ENCODE measurements at places on chromosomes 5 and 9.

DNA sequence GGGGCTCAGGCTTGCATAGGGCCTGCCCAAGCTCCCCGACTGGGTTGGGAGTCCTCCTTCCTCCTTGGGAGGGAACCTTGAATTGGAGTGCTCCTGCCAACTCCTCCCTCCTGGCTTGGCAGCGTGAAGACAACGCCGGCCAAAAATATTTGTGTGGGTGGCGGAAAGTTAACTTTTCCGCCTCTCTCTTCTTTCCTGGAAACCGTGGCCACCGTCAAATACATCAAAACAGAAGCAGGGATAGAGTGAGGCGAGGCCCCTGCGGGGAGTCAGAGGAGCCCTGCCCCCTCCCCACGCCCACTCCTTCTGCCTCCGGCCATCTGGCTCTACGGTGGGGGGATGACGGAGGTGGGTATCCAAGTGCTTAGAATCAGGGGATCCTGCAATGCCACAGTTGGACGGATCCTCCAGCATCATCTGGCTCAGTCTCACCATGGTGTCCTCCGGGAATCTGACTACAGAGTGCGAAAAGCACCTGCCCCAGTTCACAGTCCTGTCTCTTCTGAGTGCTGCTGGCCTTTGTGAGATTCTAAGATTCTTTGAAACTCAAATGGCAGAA lies 25.2 kb upstream of the SYNPO start:
- peaks cover 8% of the 10 kb centered on the region for H3K27me3 ChIP-seq

DNA sequence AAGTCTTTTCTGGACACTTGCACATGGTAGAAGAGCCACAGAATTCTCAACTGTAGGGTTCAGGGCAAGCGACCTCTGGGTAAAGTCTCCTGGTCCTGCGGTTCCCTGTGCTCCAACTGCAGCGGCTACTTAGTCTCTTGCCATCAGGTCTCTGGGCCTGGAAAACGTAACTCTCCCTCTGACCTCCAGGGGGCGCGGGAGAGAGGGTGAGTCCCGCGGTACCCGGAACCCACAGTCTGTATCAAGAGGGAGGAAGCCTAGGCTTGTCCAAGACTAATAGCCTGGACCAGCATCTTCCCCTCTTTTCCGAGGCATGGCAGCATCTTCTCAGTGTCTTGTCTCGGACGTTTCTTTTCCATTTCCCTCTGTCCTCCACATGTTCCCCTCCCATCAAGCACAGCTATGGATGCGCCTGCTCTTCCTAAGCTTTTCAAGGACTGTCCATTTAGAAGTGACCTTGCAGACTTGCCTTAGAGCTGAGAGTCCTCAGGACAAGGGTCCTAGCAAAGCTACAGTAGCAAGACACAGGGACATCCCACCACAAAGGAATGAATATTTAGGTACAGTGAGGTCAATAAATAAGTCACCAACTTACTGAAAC lies 59.3 kb downstream of the FSTL4 start:
- peak; percentile 29 for DNase-seq
- no peaks in the 10 kb centered on the region for H3K36me3 ChIP-seq
- H3K27me3 ChIP-seq = peaks cover 29% of the 10 kb centered on the region

GRCh38 chr5:157956271-157956885 lies 97.4 kb upstream of the CLINT1 start:
- no peaks in the 10 kb centered on the region for H3K4me1 ChIP-seq
- no peak overlapping the region for H3K27ac ChIP-seq
- peaks cover 19% of the 10 kb centered on the region for H3K27me3 ChIP-seq
- no peaks in the 10 kb centered on the region for H3K36me3 ChIP-seq

GRCh38 chr5:133401731-133402347 lies 210.5 kb downstream of the FSTL4 start:
- H3K36me3 ChIP-seq = no peaks in the 10 kb centered on the region
- no peak overlapping the region for H3K27ac ChIP-seq
- no peak for DNase-seq
- no peaks in the 10 kb centered on the region for H3K27me3 ChIP-seq
- peaks cover 2% of the 10 kb centered on the region for H3K4me1 ChIP-seq

DNA sequence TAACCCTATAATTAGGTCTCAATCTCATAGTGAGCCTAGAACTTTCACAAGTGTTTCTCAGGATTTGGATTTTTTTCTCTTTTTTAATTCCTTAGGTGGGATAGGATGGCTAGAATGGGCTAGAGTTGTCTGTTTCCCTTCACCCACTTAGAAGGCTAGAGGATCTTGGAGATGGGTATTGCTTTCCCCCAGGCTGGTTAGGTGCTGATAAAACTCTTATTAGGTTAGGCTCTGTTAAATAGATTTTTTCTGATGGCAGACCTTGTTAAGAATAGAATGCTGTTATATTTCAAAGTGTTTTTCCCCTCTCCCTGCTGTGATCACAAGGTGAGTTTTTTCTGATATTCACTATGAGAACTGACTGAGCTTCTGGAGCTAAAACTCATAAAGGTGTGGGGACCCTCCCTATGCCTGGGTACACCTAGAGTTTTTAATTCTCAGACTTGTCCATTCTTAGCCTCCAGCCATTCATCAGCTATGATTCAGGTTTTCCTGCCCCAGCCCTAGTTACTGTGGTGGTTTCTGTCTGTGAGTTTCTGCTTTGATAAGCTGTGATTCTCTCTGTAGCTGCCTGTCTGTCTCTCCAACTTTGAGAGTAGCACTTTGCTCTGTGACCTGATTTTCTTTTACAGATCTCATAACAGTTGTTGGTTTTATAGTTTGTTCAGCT lies 132.4 kb downstream of the HACD4 start:
- H3K27me3 ChIP-seq = no peaks in the 10 kb centered on the region
- H3K4me3 ChIP-seq = no peak overlapping the region
- H3K27ac ChIP-seq = no peak overlapping the region
- DNase-seq = no peak

- H3K4me3 ChIP-seq = no peak overlapping the region
- no peak for DNase-seq
- no peaks in the 10 kb centered on the region for H3K27me3 ChIP-seq
- H3K27ac ChIP-seq = no peak overlapping the region
- peaks cover 41% of the 10 kb centered on the region for H3K36me3 ChIP-seq
- no peaks in the 10 kb centered on the region for H3K4me1 ChIP-seq
These were observed 58.6 kb downstream of the PRRT1B start for GRCh38 chr9:131603711-131604439.

DNA sequence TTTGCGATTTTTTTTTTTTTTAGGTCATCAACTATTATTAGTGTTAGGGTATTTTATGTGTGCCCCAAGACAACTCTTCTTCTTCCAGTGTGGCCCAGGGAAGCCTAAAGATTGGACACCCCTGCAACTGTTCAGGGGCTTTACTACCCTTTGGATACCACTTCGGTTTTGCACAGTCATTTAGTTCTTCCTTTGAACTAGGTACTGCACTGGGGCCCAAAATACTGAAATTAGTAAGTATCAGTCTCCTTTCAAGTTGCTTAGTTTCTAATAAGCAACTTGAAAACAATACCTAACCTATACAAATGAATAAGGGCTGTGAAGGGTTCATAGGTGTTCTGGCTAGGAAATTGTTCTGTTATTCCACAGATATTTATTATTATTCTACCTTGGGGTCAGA lies 45.3 kb downstream of the CWC27 start:
- H3K4me3 ChIP-seq = no peak overlapping the region
- peaks cover 18% of the 10 kb centered on the region for H3K4me1 ChIP-seq
- no peak overlapping the region for H3K27ac ChIP-seq

- H3K4me3 ChIP-seq = no peak overlapping the region
- no peak for DNase-seq
- H3K4me1 ChIP-seq = no peaks in the 10 kb centered on the region
These were observed 55.8 kb downstream of the ZNF354C start for GRCh38 chr5:179115845-179116524.

DNA sequence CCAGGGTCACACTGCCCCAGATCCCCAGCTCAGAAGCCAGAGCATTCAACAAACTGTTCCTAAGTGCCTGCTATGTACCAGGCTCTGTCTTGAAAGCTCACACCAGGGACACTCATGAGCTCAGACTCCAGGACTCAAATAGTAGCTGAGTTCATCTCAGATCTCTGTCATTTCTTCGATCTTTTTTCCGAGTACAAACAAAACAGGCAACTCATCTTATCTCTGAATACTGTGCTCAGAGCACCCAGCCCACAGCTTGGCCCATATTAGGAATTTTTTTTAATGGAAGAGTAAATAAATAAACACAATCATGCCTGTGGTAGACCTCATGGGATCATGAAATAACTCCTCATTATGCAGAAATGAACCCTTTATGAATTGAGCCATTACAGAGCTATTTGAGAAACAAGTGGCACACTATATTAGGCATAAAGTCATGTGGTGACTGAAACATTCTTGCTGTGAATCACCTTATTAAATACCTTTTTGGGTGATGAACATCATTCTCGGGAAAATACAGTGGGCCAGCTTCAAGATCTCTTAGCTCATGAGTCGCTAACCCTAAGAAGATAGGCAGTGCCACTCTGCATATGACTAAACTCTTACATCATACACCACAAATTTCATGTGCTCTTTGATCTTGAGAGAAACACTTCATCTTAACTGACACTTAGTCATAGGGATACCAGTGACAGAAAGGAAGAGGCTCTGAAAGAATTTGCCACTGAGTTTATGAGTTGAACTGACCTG lies 9.9 kb downstream of the SH3RF2 start:
- peak overlapping the region; percentile 74 for H3K27ac ChIP-seq
- H3K4me3 ChIP-seq = peak overlapping the region; percentile 19
- H3K36me3 ChIP-seq = no peaks in the 10 kb centered on the region
- H3K4me1 ChIP-seq = peaks cover 42% of the 10 kb centered on the region
- H3K27me3 ChIP-seq = peaks cover 11% of the 10 kb centered on the region

GRCh38 chr5:44389090-44389822 lies at the start of gene FGF10:
TSS of gene FGF10 (minus strand) at chr5:44389420. CDS start at chr5:44388682, 738 bp downstream.
- H3K27ac ChIP-seq = no peak within 1 kb of the TSS
- H3K4me1 ChIP-seq = no peaks in the 10 kb centered on the region
- peak within 1 kb of the TSS; percentile 24 for H3K4me3 ChIP-seq
- no peak for DNase-seq
- no peaks in the 10 kb centered on the region for H3K36me3 ChIP-seq

DNA sequence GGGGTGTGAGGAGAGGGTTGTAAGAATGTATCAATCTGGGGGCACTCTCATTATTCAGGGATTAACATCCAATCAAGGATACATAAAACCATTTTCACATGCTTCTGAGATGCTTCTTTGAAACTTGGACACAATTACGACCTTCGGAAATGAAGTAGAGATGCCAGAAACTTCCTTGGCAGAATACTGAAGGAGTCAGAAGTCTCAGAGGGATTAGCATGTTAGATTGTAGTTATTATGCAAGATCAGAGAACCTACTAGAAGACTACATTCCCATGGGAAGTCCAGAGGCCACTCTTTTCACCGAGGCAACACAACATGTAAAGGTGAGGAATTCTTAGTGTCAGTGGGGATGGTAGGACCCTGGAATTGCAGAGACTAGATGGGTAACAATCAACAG lies 5.1 kb upstream of the SLC22A4 start:
- no peak overlapping the region for H3K27ac ChIP-seq
- H3K27me3 ChIP-seq = no peaks in the 10 kb centered on the region
- DNase-seq = no peak
- peaks cover 4% of the 10 kb centered on the region for H3K4me1 ChIP-seq

DNA sequence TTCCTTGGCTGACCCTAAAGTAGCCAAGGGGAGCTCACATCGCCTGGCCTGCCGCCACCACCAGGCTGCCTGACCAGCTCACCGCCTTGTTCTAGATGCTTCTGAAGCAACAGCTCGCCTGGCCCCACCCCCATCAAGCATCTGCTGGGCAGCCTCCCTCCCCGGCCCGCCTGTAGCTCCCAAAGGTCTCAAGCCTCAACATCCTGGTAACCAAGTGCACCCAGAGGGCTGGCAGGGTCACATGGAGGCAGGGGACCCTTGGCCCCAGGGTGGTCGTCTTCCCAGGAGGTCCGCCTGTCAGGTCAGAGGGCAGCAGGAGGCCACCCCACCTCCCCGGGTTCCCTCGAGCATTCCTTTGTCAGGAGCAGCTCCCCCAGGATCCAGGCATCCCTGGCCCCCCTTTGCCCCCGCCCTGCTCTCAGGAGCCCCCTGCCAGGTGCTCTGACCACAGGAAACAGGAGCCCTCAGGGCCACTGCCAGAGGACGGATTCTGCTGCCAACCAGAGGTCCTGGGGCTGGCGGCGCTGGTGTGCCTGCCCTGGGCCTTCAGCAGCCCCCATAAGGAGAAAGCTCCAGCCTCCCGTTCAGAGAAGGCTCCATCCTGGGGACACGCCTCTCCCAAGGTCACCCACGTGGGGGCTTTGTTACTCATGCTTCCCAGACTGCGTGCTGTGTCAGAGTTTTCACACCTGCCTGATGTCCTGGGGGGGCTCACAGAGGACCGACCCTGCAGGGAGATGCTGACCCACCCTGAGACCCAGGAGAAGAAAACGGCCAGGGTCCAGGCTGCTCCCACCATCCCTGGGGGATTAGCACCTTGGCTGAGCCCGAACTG lies 3.5 kb upstream of the LRRC14B start:
- H3K27me3 ChIP-seq = peaks cover 5% of the 10 kb centered on the region
- H3K36me3 ChIP-seq = no peaks in the 10 kb centered on the region
- H3K4me3 ChIP-seq = no peak overlapping the region
- DNase-seq = no peak
- H3K4me1 ChIP-seq = peaks cover 8% of the 10 kb centered on the region

DNA sequence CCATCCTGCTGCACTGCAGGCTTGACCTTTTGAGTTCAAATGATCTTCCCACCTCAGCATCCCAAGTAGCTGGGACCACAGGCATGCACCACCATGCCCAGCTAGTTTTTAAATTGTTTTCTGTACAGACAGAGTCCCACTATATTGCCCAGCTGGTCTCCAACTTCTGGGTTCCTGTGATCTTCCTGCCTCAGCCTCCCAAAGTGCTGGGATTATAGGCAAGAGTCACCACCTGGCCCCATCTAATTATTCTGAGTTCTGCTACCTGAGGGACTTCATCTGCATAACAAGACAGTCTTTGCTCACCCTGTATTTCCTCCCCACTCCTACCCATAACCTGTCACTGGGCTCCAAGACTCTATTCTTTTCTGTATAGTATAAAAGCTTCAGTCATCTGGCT lies 54.6 kb upstream of the CEMIP2 start:
- peaks cover 21% of the 10 kb centered on the region for H3K4me1 ChIP-seq
- peaks cover 9% of the 10 kb centered on the region for H3K27me3 ChIP-seq

DNA sequence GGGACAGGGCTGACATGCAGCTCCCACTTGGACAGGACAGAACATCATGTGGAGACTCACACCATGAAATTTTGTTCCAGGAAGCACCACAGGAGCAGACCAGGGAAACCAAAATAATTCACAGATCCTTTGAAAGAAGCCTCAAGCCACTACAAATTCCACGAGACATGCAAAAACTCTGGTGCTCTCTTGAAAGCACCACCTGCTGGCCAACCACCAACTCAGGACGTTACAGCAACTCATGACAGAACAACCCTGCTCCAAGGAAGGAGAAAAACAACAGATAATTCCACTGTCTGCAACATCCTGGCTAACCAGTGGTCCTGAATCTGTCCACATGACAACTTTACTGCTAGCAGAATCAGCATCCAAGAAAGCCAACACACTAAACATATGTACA lies 516.0 kb downstream of the SPATA31D1 start:
- no peak overlapping the region for H3K4me3 ChIP-seq
- H3K36me3 ChIP-seq = no peaks in the 10 kb centered on the region
- H3K4me1 ChIP-seq = no peaks in the 10 kb centered on the region
- DNase-seq = no peak
- H3K27ac ChIP-seq = no peak overlapping the region

All from T-helper 2 cell treated with Interferon-gamma antibody and Interleukin-4, amounts not matched to agents 5 μg/mL and 100 μg/mL, for 36 hours (primary cell).